ENCODE measurements at places on chromosomes 12 and 14.

DNA sequence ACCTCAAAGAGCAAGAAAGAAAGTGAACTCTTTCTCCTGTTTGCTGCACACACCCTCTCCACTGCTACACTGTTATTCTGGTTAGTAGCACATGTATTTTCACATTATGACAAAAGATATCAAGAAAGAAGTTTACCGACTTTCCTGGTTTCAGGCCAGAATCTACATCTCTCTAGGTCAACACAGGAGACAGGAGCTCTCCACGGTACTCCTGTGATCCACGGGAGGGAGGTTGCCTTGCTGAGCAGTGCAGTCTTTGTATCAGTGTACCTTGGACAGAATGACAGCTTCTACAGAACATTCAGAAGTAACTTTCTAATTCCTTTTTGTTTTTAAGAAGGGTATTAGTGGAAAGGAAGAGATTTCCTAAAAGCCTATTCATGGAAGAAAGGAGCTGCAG is 805.6 kb downstream of the NRXN3 start:
- no peak for DNase-seq

- DNase-seq: no peak
Measured at GRCh38 chr12:75698052-75698451, 186.6 kb upstream of the KRR1 start.

GRCh38 chr14:89324501-89325298 is 92.3 kb downstream of the FOXN3 start:
- DNase-seq: no peak

DNA sequence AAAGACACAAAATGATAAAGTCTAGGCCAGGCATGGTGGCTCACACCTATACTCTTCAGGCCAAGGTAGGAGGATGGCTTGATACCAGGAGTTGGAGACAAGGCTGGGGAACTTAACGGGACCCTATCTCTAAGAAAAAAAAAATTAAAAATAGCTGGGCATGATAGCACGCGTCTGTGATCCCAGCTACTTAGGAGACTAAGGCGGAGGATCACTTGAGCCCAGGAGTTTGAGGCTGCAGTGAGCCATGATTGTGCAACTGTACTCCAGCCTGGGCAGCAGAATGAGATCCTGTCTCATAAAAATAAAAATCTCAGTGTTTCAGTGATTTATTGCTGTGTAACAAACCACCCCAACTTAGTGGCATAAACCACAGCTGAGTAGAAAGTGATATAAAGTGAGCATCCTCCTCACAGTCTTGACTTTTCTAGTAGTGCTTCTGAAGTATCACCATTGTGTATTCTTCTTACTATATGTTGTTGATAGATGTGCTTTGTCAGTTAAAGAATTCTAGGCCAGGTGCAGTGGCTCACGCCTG is 10.6 kb upstream of the ATF1 start:
- DNase-seq: no peak

- DNase-seq: no peak
Measured at GRCh38 chr12:49456131-49456679, 82.6 kb upstream of the KCNH3 start.

DNA sequence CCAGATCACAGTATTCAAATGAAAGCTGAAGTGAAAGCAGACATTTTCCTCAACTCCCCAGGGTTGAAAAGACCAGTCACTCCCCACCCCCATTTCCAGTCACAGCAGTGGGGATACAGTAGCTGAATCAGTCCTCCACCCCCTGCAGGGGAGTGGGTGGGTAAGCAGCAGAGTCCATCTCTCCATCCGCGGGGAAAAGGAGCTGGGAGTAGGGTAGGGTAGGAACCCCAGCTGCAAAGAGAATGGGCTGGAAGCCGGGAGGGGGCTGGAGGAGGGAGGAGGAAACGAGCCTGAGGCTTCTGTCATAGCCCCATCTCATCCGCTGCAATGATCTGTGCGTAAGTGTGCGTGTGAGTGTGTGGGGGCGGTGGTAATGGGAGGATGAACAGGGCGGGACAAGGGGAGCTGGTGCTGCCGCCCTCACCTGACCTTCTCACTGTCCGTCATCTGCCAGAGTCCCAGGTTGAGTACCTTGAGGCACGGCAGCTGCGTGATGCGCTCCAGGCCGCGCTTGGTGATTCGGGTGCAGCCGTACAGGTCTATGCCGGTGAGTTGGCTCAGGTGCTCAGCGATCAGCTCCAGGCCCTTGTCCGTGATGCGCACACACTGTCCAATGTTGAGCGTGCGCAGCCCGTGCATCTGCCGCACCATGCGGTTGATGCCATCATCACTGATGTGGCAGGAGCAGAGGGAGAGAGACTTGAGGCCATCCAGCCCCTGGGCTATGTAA is 1.8 kb downstream of the FBXL14 start:
- DNase-seq: peak; percentile 72

DNA sequence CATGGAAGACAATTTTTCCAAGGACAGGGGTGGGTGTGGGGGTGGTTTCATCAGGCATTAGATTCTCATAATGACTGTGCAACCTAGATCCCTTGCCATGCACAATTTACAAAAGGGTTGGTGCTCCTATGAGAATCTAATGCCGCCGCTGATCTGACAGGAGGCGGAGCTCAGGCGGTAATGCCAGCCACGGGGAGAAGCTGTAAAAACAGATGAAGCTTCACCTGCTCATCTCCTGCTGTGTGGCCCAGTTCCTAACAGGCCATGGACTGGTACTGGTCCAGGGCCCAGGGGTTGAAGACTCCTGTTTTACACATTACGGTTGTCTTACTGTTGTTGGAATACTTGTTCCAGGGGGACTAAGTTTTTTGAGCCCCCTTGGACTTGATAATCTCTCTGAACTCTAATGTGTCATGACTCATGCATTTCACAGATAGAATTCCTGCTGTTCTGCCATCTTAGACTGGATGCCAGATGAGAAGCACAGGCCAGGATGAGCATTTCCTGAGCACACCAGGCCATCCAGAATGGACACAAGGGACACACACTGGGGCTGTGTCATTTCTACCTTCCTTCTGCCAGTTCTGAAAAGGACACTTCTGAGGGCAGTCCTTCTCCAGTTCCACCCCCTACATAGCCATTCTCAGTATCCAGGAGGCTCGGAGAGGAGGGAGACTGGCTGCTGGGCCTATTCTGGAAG is 5.8 kb downstream of the PLEKHD1 start:
- no peak for DNase-seq

DNA sequence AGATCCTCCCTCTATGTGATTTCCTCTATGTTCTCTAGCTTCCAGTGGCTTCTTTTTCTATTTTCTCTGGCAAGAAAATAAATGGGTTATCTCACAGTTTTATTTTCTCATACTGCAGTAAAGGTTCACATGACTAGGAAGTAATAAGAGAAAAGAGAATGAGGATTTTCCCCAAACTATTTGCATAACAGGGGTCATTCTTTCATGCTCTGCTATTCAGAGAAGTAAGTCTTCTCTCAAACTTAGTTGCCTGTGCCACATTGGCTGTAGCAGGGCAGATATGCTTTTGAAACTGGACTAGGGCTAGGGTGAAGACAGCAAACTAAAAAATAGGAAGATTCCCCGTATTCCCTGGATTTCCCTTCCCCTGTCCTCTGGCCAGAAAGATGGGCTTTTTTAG is 57.4 kb downstream of the ACSM4 start:
- DNase-seq: no peak

GRCh38 chr12:52020539-52021336 is 14.0 kb downstream of the TAMALIN start:
- DNase-seq: peak; percentile 74

DNA sequence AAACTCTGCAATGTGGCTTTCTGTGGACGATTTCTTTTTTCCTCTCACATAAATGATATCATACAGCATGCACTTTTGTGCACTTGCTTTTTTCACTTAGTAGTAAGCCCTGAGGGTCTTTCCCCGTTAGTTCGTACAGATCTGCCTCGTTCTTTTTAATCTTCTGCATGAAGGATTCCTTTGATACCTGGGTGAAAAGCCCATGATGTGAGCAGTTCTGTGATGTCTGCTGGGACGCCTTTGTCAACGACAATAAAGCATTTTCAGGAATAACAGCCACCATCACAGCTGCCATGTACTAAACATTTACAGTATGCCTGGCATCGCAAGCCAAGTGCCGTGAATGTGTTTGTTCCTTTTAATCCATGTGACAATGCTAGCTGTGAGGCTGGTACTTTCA is 99.2 kb downstream of the KSR2 start:
- DNase-seq: no peak

GRCh38 chr14:50301914-50302313 is 10.1 kb downstream of the L2HGDH start:
- DNase-seq: no peak

DNA sequence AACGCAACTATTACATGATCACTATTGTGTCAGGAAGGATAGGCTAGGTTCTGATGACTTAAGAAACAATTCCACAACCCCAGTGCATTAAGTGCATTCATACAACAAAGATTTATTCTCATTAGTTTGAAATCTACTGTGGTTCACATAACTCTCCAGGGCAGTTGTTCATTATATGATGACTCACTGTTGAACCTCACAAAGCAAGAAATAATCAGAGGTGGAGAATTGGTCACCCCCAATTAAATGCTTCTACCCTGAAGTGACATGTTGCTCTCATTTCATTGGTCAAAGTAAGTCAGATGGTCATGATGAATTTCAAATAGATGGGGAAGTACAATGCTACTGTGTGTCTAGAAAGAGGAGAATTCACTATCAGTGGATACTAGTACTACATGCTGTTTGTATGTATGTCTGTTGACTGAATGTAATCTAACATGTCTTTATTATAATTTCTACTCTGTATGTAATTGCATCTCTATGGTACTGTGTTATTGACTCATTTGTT is 6.1 kb upstream of the HELB start:
- DNase-seq: no peak

GRCh38 chr12:111842556-111843396 is 748 bp downstream of the MAPKAPK5 start:
- DNase-seq: peak; percentile 45

- DNase-seq: no peak
Measured at GRCh38 chr14:49506650-49507049, 79.5 kb downstream of the RPS29 start.

GRCh38 chr14:96516351-96516750 is 14.2 kb downstream of the PAPOLA start:
- no peak for DNase-seq

GRCh38 chr14:49427117-49427516 is 159.1 kb downstream of the RPS29 start:
- no peak for DNase-seq

- DNase-seq: no peak
Measured at GRCh38 chr14:77763978-77764377, 3.0 kb upstream of the SNW1 start.

GRCh38 chr12:17577405-17577804 is 512.6 kb downstream of the RERGL start:
- DNase-seq: no peak

- DNase-seq: no peak
Measured at GRCh38 chr12:79451978-79452377, 238.8 kb downstream of the PAWR start.

DNA sequence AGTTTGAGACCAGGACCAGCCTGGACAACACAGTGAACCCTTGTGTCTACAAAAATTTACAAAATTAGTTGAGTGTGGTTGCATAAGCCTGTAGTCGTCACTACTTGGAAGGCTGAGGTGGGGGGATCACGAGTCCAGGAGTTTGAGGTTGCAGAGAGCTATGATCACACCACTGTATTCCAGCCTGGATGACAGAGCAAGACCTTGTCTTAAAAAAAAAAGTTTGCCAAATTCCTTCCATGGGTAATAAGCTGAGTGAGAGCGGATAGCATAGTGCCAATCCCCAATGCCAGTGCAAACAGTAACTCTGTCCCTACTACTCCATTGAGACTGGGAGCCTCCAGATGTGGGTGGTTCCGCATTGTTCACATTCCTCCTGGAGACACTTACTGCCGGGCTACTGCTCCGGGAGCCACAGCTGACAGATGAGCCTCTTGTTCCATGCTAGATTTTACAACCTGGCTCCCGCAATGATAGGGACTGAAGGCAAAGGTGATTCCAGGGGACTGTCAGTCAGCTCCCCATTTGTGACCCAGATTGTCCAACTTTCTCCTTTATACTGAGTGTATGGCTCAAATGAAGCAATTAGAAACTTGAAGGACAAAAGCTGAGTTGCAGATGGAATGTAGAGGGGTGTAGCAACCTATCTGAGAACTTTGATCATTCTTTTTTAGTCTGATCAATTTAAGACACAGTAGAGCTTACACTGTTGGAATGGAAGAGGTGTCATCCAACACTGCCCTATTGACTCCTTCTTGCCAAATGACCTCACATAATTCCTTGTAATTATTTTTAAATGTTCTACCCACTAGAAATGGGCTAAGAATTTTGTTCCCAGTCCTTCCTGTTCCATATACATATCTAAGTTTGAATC is 13.4 kb upstream of the FRMD6 start:
- DNase-seq: no peak

GRCh38 chr12:20800160-20800559 is 10.3 kb upstream of the SLCO1B3 start:
- DNase-seq: no peak

DNA sequence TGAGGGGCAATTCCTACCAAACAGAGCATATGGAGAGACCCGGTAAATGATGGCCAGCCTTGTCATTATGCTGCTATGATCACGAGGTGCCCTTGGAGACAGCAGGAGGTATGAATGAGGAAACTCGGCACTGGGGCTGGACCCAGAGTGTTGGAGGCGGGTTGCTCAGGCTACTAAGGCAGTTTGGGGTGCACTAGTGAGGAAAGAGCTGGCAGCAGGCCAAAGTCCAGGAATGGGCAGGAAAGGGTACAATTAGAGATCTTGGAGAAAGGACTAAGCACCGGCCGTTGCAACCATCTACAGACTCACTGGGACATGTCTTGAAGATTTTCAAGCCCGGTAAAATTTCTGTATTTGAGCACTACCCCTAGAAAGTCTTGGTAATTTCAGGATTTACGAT is 54.3 kb downstream of the CD9 start:
- no peak for DNase-seq

DNA sequence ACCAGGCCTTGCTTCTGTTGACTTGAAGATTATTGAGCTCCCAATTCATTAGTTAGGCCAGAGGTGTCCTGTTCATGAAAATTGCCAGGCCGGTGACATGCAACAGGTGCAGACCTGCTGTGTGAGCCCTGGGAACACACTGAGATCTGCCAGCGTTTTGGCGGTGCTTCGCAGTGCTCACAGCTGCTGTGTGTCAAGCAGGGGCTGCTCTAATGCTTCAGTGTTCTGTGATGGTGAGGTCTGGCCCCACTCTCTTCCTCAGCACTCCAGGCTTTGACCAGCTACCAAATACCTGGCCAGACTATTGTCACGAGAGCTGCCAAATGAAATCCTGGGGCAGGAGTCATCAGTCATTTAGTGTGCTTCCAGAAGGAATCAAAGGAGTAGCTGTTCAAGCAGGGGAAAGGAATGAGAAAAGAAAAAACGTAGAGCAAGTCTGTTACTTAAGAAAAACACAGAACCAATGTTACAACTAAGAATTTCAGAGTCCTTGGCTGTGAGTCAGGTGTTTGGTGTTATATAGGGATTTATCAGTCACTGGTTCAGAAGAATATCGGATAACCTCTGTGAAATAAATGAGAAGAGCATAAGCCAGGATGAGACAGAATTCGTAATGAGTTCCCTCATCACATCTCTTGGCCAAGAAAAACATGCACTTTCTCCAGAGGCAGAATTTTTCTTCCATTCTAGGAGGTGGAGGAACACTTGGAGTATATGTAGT is 150.8 kb downstream of the FBXL14 start:
- no peak for DNase-seq

- no peak for DNase-seq
Measured at GRCh38 chr12:50102131-50102531, 1.7 kb upstream of the GPD1 start.

- DNase-seq: no peak
Measured at GRCh38 chr12:46209170-46209569, 59.7 kb downstream of the SLC38A1 start.

- no peak for DNase-seq
Measured at GRCh38 chr14:22489957-22490950, 98.8 kb downstream of the DAD1 start.

- DNase-seq: no peak
Measured at GRCh38 chr12:52067081-52067374, 2.8 kb upstream of the ATG101 start.

All from activated T-cell treated with anti-CD3 and anti-CD28 coated beads, Interleukin-2, amount 50 U/mL, for 72 hours (primary cell).